Breast epithelium (tissue), 4 donors: ENCODE measurements at places on chromosomes 11 and 22. TPM values are rescaled to one million over a fixed set of nuclear protein-coding genes. Genes with fewer than 3 reads are reported as not detected.

The FBLN1 gene
- total RNA-seq: 293 TPM

The PLAAT3 gene
- total RNA-seq: 204 TPM

DNA sequence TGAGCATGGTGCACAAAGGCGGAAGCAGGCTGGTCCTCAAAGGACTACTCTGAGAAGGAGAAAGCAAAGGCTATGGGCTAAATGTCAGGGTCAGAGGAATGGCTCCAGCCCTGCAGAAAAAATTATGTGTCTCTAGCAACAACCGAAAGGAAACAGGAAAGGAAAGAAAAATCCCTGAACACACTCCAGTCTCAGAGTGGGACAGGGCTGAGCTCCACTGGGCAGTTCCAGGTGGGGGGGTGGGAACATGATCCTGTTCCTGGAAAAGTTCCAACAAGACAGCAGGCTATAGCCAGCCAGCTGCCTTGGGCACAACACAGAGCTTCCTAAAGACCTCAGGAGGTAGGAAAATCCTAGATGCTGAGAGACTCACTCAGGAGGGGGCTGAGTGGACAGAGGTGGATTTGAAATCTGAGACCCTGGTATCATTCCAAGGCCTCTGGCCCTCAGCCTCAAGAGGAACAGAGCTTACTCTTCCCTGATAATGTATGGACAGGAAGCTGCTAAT is 1088.2 kb downstream of the TBC1D22A start:
- H3K27me3 ChIP-seq: peaks cover 29% of the 10 kb centered on the region
- no peak overlapping the region for H3K4me3 ChIP-seq
- no peaks in the 10 kb centered on the region for H3K36me3 ChIP-seq
- peak overlapping the region; percentile 7 for H3K27ac ChIP-seq
- no peak for DNase-seq

DNA sequence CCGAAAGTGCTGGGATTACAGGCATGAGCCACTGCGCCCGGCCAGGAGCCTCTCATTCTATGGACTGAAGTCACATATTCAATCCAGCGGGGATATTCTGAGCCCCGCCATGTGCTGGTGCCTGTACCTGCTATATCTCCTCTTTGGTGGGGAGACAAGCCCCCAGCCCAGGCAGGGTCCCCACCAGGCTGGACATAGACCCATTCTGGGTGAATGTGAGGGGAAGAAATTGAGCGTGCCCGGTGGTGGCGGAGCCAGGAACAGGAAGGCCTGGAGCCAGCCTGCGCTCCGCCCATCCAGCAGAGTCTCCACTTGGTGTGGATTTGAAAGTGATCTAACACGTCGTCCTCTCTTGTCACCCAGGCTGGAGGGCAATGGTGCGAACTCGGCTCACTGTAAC is 38.0 kb upstream of the CSNK1E start:
- no peaks in the 10 kb centered on the region for H3K4me1 ChIP-seq
- H3K27me3 ChIP-seq: no peaks in the 10 kb centered on the region
- no peaks in the 10 kb centered on the region for H3K36me3 ChIP-seq
- DNase-seq: no peak
- H3K4me3 ChIP-seq: no peak overlapping the region

DNA sequence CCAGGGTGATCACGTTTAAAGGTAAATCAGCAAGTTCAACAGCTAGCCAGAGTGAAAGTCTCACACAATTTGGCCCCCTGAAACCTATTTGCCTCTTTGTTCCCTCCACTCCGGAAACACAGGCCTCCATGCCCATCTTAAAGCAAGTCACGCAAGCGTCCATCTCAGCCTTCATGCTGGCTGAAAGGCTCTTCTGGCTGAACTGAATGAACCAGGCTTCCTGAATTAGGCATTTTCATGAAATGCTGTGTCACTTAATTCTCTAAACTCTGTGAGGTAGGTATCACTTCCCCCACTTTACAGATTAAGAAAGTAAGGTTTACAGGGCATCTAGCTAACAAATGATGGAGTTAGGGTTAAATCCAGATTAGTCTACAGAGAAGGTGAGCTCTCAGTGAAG is 1.4 kb downstream of the SLC25A17 start:
- no peak for DNase-seq
- H3K4me1 ChIP-seq: no peaks in the 10 kb centered on the region
- no peak overlapping the region for H3K27ac ChIP-seq

- H3K27ac ChIP-seq: peak overlapping the region; percentile 99
- no peaks in the 10 kb centered on the region for H3K27me3 ChIP-seq
- peaks cover 3% of the 10 kb centered on the region for H3K4me1 ChIP-seq
- DNase-seq: peak; percentile 54
Observed at GRCh38 chr11:111602865-111603610, 789 bp downstream of the SIK2 start.

GRCh38 chr11:88059326-88059725 is 115.9 kb downstream of the RAB38 start:
- H3K27ac ChIP-seq: no peak overlapping the region
- no peak overlapping the region for H3K4me3 ChIP-seq
- no peaks in the 10 kb centered on the region for H3K4me1 ChIP-seq
- DNase-seq: no peak
- no peaks in the 10 kb centered on the region for H3K27me3 ChIP-seq
- H3K36me3 ChIP-seq: no peaks in the 10 kb centered on the region

DNA sequence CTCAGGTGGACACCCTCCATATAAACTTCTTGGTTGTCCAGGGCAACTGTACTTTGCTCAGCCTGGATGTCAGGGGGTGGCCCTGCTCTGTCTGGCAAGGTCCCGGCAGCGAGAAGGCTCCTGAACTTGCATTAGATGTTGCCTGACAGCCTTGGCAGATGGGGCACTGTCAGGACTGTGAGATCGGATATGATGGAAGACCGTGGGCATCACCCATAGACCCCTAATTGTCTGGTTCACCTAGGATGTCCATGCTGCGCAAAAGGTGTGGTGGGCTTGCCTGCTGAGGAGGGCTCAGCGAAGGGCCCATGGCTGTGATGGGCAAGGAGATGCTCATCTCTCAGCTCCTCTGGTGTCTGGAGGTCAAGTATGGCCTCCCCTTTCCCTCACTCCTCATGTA is 62.7 kb downstream of the MYO18B start:
- H3K27ac ChIP-seq: no peak overlapping the region
- no peak overlapping the region for H3K4me3 ChIP-seq
- no peak for DNase-seq
- H3K4me1 ChIP-seq: no peaks in the 10 kb centered on the region
- peaks cover 16% of the 10 kb centered on the region for H3K27me3 ChIP-seq

DNA sequence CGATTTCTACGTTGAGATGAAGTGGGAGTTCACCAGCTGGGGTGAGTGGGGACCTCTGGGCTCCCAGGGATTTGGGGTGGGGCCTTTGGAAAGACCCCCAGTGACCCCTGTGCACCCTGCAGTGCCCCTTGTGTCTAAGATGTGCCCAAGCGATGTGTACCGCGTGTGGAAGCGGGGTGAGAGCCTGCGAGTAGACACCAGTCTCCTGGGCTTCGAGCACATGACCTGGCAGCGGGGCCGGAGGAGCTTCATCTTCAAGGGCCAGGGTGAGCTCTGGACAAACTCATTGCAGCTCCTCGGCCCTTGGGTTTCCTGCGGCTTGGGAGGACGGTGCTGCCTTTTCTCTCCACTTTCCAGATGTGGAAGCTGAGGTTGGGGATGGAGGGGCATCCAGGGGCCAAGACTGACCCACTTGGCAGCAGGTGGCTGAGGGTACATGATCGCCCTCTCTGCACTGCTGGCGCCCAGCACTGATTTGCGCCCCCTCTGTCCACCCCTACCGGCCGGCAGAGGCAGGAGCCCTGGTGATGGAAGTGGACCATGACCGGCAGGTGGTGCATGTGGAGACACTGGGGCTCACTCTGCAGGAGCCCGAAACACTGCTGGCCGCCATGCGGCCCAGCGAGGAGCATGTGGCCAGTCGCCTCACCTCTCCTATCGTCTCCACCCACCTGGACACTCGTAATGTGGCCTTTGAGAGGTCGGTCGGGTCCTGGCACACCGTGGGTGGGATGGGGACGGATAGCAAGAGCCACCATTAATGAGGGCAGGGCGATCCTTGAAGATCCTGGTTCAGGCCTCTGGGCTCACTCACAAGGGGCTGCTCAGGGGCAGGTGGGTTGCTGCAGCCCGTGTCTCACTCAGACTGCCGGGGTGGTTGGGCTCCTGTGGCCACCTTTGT is 2.6 kb downstream of the ANKRD13D start:
- H3K36me3 ChIP-seq: no peaks in the 10 kb centered on the region
- no peak overlapping the region for H3K4me3 ChIP-seq
- no peak for DNase-seq
- H3K27me3 ChIP-seq: no peaks in the 10 kb centered on the region
- H3K27ac ChIP-seq: no peak overlapping the region

DNA sequence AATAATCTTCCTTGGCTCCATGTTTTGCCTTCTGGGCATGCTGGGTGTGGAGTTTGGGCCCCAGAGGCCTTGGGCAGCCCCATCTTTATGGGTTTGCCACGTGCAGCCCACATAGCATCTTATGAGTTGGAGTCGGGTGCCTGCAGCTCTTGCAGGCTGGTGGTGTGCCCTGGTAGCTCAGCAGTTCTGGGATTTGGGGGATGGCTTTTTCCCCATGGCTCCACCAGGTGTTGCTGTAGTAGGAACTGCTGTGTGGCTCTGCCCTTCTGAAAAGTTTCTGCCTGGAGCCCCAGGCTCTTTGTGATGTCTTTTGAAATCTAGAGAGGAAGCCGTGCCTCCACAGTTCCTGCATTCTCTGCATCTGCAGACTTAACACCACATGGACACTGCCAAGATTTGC is 16.8 kb downstream of the EED start:
- no peaks in the 10 kb centered on the region for H3K36me3 ChIP-seq
- no peaks in the 10 kb centered on the region for H3K4me1 ChIP-seq
- H3K27ac ChIP-seq: no peak overlapping the region
- no peaks in the 10 kb centered on the region for H3K27me3 ChIP-seq
- no peak for DNase-seq
- H3K4me3 ChIP-seq: no peak overlapping the region

- H3K36me3 ChIP-seq: no peaks in the 10 kb centered on the region
- DNase-seq: no peak
- H3K4me3 ChIP-seq: no peak overlapping the region
- H3K27ac ChIP-seq: no peak overlapping the region
- no peaks in the 10 kb centered on the region for H3K27me3 ChIP-seq
Observed at GRCh38 chr11:60498853-60499252, 6.3 kb downstream of the MS4A12 start.

GRCh38 chr11:19849947-19850593 is 137.4 kb downstream of the NAV2 start:
- H3K4me1 ChIP-seq: no peaks in the 10 kb centered on the region
- H3K36me3 ChIP-seq: no peaks in the 10 kb centered on the region
- DNase-seq: no peak
- H3K4me3 ChIP-seq: no peak overlapping the region
